ENCODE measurements at places on chromosomes 4 and X.

DNA sequence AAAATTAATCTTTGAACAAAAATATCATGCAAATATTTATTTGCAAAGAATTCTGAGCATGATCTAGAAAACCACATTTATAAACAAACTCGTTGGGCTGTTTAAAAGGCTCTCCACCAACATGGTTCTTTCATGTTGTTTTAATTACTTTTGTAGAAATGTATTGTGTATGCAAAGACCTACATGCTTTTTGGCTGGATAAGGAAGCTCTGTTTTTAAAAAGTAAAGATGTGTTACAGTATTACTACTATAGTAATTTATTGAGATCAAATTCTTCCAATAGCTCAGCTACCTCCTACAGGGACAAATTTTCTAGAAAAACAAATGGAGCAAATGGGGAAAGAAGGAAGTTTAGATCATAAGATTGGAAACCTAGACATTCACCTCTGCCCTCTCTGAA, 177.5 kb upstream of the TTC29 start:
- DNase-seq, result no peak

DNA sequence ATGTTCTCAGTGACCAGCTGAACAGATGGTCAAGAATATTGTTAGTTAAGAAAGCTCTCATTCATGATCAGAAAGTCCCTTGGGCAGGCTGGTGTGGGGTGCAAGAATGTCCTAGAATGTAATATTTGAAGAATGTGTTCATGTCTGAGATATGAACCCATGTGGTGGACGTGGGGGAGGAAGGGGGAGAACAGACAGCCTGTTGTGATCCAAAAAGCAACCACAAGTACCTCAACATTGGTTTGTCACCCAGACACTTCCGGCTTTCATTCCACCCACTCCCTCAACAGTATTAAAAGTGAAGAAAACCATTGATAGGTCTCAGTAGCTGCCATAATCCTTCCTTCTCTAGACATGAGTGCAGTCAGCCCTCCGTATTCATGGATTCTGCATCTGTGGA, 82.2 kb downstream of the MAML3 start:
- DNase-seq, result peak; percentile 26

GRCh38 chr4:15031993-15032675, 29.9 kb downstream of the CPEB2 start:
- no peak for DNase-seq

DNA sequence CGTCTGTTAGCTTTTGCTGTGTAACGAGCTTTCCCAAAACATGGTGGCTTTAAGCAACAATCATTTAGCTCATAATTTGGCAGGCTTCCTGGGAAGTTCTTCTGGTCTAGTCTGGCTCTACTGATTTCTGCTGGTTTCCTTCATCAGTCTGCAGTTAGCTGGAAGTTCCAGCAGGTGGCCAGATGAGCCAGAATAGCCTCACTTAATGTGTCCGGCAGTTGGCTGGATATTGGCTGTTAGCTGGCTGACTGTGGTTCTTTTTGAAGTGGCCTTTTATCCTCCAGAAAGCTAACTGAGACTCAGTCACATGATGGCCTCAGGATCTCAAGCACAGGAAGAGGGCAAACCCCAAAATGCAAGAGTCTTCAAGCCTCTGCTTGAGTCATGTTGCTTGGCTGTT, 34.9 kb downstream of the FTHL17 start:
- DNase-seq, result no peak

GRCh38 chr4:102824398-102824797, 3.0 kb downstream of the UBE2D3 start:
- DNase-seq, result no peak

- DNase-seq, result no peak
Observed at GRCh38 chr4:100632163-100632562, 114.3 kb upstream of the EMCN start.

DNA sequence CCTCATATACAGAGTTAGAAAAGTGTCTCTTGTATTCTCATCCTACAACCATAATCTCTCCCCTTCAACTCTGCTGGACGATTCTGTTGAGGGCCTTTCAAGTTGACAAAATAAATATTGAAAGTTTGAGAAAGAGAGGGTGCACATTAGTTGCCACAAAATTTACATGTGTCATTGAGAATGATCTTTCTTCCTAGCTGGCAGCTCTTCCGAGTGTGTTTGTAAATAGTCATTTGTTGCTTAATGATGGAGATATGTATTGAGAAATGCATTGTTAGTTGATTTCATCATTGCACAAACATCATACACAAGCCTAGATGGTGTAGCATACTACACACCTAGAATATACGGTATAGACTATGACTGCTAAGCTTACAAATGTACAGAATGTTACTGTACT, 632.8 kb upstream of the AMOT start:
- no peak for DNase-seq

DNA sequence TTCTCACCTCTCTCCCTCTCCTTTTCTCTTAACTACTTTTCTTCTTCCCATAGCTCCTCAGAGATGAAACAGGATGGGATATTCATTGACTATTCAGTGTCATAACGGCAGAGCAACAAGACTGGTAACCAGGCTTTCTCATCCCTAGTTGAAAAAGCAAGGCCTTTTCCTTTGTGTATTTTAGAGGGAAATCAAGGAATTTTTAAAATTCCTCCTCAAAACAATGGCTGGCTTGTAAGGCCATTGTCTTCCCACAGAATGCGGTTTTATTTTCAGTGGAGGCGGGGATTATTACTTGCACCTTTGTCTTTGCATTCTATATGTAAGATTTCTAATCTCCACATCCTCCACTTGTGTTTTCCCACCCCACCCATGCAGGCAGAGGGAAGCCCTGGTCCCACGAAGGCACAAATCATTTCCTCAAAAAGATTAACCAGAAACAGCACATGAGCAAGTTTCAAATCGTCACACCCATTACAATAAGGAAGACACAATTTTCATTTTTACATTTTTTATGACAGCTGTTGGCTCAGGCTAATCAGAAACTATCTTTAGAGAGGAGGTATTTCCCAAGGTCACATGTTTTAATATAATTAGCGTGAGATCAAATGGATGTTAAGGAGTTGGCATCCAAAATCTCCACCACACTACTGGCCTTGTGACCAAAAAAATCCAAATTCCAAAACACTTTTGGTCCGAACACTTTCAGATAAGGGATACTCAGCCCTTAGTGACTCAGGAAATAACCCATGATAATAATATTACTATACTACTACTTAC, 53.0 kb upstream of the KDR start:
- DNase-seq, result no peak

DNA sequence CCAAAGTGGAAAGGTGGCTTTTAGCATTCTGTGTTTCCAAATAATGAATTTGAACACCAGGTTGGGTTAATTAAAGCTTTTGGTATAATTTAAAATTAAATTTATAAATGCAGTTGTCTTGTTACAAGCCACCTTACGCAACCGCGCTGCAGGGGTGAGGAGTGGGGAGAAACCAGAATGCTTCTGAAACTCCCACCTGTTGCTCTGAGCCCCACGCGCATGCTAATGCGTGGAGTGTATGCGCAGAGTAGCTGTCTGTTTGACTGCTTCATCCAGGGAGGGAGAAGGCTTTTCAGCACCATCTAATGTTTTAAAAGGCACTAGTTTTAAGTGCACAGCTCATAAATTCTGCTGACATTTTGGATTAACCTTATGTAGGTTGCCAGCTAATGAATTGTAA, 12.5 kb downstream of the OGT start:
- DNase-seq, result no peak

DNA sequence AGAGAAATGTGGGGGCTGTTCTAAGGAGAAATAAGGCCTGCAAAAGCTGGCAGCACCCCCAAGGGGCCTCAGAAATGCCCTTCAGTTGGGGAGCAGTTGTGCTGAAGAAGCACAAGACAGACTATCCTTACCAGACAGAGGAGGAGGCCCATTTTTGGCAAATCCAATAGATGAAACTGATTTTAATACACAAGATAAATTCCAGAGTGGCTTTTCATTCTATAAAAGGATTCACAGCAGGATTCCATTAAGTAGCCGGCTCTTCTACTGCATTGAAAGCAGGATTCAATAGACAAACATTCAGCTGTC, 8.1 kb downstream of the SEPTIN6 start:
- DNase-seq, result no peak

DNA sequence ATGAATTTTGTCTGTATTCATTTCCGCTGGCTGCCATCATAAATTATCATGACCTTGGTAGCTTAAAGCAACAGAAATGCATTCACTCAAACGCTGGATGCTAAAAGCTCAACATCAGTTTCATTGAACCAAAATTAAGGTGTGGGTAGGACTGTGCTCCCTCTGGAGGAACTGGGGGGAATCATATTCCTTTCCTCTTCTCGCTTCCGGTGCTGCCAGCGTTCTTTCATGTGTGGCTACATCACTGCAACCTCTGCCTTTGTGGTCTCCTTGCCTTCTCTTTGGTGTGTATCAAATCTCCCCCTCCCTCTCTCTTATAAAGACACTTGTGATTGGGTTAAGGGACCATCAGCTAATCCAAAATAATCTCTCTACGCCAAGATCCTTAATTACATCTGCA, 39.5 kb downstream of the NEIL3 start:
- DNase-seq, result no peak

DNA sequence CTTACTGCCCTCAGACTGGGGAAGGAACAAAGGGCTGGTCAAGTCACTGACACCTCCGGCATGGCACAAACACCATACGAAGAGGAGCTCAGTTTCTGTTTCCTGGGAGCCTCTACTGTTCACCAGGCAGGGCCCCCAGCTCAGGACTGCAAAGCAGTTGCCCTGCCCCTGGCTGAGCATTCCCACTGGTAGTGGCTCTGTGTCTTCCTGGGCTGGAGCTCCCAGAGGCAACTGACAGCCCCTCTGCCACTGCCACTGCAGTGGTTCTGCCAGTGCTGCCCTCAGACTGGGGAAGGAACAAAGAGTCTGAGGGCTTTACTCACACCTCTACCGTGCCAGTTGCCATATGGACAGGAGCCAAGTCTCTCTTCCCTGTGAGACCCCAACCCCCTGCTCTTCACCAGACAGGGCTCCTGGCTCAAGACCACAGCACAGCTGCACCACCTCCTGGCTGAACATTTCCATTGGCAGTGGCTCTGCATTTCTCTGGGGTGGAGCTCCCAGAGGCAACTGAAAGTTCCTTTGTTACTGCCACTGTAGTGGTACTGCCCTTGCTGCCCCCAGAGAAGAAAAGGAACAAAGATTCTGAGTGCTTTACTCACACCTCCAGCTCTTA, 67.9 kb downstream of the SMARCA5 start:
- no peak for DNase-seq

DNA sequence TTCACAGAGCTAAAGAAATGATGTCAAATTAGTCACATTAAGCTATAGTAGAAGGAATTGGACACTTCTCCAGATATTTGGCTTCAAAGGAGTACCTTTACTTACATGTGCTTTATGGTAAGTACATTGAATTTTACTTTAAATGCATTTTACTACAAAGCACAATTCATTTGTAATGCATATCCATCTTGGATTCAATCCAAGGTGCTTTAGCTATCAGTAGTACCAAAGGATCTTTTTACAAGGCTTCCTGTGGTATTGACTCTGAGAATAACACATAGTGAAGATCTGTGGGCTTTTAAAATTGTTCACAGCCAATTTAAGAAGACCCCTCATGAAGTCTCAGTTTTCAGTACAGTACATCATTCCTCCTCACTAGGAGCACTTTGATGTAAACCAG, 13.2 kb downstream of the THAP6 start:
- no peak for DNase-seq

GRCh38 chrX:10936976-10937375, 174.2 kb upstream of the HCCS start:
- no peak for DNase-seq
